ENCODE measurements at places on chromosomes 2 and 18. TPM values are rescaled to one million over a fixed set of nuclear protein-coding genes. Genes with fewer than 3 reads are reported as not detected.

The CNRIP1 gene
- total RNA-seq: 37.0 TPM

The UGT1A3 gene
- total RNA-seq: not detected

The CYB5A gene
- total RNA-seq: 454 TPM

The LINC00305 gene
- total RNA-seq: not detected

The NYAP2 gene
- total RNA-seq: not detected

The INO80B gene
- 42.7 TPM for total RNA-seq
